Activated CD4-positive, alpha-beta T cell treated with anti-CD3 and anti-CD28 coated beads, Interleukin-2, amount 50 U/mL, for 48 hours (primary cell): ENCODE measurements at places on chromosomes 11 and 22.

DNA sequence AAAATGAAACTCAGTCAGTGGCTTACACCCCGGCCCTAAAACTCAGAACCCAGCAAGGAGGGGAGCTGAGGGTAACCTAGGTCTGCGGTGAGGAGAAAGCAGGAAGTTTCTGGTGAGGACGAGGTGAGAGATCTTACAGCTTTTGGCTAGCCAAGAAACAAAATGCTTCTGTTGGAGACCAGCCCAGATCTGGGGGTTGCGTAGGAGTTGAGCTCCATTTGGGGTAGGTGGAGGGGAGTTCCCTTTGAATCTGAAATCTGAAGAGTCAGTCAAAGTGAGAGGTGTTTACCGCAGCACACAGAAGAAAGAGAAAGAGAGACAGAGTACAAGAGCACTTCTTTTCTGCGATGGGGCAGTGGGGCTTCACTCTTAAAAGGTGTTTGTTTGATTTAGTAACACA is 29.6 kb downstream of the EHF start:
- DNase-seq: peak; percentile 84

GRCh38 chr11:27213232-27213660 is 149.8 kb downstream of the CCDC34 start:
- DNase-seq: no peak

- DNase-seq: no peak
These were observed 374.4 kb downstream of the NTM start for GRCh38 chr11:131744847-131745246.

GRCh38 chr11:12074529-12075195 is 35.7 kb upstream of the MICAL2 start:
- no peak for DNase-seq

DNA sequence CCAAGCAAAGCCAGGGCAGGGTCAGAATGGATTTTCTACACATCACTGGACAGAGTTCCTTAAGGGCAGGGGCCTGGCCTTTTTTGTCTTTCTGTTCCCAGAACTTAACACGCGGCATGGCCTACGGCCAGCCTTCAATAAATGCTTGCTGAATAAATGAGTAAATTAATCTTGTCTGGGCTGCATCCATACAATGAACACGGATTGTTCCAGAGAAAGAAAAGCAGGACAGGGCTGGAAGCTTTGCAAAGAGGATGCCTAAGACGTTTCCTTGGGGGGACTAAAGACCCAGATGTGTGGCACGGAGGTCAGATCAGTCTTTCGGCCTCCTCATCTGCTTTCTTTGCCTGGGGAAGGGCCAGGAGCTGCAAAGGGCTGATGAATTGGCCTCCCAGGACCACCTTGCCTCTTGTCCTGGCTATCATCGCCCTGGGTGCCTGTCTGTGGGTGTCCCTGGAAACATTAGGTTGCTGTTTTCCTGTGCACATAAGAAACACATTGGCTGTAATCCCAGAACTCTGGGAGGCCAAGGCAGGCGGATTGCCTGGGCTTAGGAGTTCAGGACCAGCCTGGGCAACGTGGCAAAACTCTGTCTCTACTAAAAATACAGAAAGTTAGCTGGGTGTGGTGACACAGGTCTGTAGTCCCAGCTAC is 20.8 kb upstream of the RFPL3 start:
- no peak for DNase-seq

DNA sequence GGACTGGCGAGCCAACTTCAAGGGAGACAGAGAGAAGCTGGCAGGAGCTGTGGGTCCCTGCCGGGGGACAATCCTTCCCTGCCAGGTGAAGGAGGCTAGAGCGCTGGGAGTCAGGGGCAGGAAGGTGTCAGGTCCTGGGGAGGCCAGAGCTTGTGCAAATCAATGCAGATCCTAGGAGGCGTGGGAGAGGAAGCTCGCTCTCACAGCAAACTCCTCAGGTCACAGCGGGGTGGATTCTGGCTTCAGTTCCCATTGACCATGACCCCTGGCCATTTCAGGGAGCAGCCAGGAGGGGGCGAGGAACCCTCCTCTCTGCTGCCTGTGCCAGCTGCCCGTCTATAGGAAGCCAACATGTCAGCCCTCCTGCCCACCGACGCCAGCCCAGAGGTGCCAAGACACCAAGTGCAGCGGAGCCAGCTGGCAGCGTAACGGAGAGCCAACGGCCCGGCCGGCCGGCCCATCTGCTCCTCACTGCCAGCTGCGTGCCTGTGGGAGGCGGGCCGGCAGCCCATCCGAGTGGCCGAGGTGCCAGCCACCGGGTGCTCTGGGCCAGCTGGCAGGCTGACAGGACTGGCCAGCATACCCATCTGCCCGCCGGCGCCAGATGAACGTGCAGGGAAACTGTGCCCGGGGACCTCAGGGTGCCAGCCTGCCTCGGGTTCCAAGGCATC is 374.8 kb downstream of the MIAT start:
- no peak for DNase-seq

DNA sequence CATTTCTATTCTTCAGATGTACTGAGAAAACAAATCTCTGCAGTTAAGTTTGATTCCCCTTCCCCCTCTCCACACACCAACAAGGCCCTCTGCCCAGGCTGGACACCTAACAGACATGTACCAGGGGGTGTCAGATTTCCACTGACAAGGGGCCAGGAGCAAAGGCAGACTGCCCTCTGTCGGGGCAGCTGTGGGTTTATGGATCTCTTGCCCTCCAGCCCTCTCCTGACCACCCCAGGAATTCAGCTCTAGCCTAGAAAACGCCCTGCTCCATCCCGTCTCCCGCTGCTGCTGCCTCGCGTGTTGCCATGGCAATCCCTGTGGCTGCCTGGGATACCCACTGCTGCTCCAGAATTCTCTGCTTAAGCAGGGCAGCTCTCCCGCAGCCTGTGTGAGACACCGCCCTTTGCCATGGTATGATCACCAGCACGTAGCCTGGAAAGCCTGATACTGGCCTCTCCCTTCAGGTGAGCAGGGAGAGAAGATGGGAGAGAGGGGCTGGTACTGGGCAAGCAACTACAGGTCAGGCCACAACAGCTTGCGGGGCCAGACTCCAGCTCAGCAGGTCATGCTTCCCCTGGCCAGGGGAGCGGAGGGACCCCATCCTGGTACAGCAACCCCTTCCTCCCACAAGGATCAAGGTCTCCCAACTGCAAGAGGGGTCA is 41.6 kb downstream of the BUD13 start:
- no peak for DNase-seq

DNA sequence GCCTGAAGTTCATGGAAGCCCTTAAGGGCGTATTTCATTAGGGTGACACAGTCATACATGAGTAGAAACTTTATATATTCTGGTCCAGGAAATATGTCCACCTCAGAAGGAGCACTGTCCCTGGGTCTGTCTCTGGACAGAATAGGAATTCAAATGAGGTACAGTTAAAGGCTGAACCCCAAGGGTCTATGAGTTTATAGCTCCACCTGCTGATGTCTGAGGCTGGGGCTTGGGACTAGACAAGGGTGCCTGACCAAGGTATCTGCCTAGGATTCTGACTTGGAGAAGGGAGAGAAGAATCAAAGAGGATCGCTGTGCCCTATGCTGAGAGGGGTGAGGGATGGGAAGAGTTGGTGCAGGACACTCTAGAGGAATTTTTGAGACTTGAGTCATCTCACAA is 14.9 kb downstream of the HEPHL1 start:
- DNase-seq: no peak

DNA sequence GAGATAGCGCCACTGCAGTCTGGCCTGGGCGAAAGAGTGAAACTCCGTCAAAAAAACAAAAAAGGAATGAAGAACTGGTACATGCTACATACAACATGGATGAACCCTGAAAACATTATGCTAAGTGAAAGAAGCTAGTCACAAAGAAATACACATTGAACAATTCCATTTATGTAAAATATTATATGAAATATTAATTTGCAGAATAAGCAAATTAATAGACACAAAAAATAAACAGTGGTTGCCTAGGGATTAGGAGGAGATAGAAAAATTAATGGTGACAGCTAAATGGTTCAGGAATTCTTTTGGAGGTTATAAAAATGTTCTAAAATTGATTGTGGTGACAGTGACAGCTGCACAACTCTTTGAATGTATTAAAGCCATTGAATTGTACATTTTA is 14.7 kb downstream of the PRDM10 start:
- no peak for DNase-seq

DNA sequence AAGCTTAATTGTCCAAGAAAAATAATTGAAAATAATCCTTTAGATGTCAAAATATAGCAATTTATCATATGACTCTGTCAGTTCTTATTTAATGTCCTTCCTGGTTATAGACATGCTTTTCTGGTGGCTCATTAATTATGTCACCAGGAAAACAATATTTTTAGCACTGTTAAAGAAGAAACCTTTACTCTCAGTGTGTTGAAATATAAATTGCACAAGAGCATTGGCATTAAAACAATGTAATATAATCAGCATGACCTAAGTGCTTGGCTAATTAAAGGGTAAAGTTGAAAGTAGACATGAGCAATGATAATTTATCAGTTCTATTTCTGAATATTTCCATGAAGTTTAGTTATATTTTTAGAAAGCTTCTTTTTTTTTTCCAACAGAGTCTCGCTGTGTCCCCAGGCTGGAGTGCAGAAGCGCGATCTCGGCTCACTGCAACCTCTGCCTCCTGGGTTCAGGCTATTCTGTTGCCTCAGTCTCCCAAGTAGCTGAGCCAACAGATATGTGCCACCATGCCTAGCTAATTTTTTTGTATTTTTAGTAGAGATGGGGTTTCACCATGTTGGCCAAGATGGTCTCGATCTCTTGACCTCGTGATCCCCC is 232.3 kb downstream of the JRKL start:
- DNase-seq: no peak

GRCh38 chr11:66417000-66417399 is 3.8 kb upstream of the NPAS4 start:
- DNase-seq: peak; percentile 60

DNA sequence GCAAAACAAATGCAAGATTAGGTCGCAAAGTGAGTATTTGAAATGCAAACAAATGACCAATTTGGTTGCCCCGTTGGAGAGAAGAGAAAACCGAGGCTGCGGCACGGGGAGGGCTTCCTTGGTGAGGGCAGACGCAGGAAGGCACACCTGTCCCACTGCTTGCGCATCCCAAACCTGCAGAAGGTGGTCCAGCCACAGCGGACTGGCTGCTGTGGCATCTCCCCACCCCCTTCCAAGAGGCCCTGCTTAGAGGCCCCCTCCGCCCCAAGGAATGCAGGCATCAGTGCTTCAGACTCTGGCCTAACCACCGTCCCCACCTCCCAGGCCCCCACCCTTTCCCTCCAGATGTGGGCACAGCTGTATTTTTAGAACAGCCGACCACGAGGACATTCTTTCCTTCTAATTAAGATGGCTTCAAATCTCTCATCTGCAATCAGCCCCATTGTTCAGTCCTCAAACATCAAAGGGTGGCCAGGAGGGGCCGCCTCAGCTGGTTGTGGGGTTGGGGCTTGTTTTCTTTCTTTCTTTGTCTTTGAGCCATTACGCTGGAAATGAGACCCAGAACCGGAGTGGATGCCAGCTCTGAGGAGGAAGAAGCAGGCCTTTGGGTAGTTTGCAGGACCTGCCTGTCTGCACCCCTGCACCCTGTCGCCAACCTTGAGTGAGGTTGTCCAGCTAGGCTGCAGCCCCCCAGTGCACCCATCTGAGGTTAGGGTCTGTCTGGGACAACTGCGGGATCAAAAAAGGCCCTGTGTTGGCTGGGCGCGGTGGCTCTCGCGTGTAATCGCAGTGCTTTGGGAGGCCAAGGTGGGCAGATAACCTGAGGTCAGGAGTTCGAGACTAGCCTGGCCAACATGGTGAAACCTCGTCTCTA is 9.4 kb upstream of the DERL3 start:
- no peak for DNase-seq

- DNase-seq: peak; percentile 75
These were observed 44.5 kb downstream of the MED15 start for GRCh38 chr22:20551805-20552442.

DNA sequence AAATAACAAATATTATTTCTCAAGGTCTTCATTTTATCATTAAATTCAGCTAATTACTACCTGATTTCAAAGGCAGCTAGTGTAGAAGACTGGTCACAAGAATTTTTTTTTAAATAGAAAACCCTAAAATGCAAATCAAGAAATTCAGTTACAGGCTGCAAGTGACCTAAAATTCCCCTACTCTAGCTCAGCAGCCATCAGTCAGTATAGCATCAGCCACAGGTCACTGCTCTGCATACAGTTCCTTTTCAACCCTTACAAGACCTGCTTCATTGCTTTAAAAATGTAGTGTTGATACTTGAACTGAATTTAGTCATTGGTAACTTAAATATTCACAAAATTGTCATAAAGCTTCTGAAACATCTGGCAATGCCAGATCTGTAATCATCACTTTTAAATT is 9.5 kb upstream of the B3GNT6 start:
- no peak for DNase-seq

DNA sequence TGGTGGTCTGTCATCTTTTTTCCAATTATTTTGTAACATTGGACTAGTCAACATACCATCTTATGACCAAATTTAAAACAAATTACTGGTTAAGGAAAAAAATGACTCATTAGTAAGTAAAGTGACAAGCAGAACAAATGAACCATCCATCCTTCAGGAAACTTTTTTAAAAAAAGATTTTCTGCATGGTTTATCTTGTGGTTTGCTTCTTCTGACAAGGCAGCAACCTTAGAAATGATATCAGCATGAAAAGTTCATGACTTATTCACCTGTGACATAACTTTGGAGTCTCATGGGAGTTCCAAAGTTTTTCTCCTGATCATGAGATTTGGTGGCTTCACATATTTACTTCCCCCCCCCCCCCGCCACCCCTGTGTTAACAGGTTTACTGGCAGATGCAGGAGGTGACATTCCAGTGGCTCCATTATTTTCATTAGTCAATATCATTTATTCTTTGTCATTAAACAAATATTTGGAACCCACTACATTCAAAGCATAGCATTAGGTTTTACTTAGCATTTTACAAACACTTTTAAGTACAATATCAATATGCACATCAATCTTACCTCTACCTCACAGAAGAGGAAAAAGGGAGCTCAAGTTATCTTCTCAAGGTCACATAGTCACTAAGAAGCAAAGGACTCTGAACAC is 40.7 kb downstream of the DCUN1D5 start:
- no peak for DNase-seq

- DNase-seq: peak; percentile 28
These were observed 1.0 kb upstream of the ADSL start for GRCh38 chr22:40345271-40345670.

DNA sequence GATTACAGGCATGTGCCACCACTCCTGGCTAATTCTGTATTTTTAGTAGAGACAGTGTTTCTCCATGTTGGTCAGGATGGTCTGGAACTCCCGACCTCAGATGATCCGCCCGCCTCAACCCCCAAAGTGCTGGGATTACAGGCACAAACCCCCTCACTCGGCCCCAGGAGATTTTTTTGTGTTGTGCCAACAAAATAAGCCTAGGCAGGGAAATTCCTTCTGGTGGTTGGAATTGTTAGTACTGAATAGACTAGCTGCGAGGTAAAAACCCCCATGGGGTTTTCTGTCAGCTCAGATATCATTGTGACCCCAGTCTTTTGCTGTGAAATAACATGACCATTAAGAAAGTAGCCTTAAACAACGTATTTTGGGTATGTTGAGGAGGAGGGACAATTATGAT is 144.9 kb downstream of the BCR start:
- no peak for DNase-seq

GRCh38 chr11:123292647-123293046 is 97.6 kb upstream of the CLMP start:
- no peak for DNase-seq

- no peak for DNase-seq
These were observed 43.9 kb upstream of the GRIK4 start for GRCh38 chr11:120467627-120468026.
